HCEC 1CT (cell line): ENCODE measurements at places on chromosomes 13 and 19.

DNA sequence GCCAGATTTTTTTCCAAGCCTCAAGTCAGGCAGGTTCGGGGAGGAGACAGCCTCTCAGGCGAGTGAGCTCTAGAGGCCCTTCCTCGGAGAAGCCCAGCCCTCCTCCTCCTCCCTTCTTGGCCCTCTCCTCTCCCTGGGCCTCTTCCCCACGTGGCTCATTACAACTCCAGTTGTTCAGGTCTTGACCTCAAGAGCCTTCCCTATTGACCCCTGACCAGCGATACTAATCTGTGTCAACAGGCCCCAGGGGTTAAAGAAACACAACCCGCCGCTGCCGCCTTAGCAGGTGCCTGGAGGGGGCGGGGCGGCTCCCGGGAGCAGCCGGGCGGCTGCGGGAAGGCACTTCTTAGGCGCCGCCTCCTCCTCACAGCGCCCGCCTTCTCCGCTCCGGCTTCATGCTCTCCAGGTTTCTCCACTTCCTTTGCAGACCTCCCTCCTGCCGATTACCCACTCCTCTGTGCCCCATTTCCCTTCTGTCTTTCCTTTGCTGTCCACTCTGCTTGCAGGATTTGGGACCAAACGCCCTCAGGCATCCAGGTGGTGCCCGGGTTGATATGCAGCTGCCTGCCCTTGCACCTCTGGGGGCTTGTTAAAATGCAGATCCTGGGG is 51.0 kb downstream of the LYL1 start:
- DNase-seq: peak; percentile 14

DNA sequence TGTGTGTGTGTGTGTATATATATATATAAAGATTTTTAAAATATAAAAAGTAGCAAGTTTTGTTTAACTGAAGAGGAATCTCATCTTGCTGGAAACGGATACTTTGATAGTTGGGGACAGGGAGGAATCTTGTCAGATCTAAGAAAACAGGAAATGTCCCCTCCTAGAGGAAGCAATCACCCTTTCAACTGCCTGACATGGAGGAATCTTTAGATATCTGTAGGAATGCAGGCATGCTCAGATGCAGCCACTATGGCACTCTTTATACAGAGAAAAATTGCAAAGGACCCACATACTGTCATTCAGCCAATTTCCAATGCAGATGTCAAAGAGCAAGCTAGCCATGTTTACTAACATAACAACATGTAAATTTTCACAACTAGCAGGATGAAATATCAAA is 38.8 kb downstream of the ZNF611 start:
- no peak for DNase-seq

GRCh38 chr19:18672606-18673337 is 10.7 kb upstream of the CRTC1 start:
- DNase-seq: no peak

GRCh38 chr19:21709464-21709863 is 57.9 kb downstream of the ZNF100 start:
- no peak for DNase-seq

GRCh38 chr13:38350114-38350617 is 515 bp downstream of the UFM1 start:
- peak; percentile 36 for DNase-seq

DNA sequence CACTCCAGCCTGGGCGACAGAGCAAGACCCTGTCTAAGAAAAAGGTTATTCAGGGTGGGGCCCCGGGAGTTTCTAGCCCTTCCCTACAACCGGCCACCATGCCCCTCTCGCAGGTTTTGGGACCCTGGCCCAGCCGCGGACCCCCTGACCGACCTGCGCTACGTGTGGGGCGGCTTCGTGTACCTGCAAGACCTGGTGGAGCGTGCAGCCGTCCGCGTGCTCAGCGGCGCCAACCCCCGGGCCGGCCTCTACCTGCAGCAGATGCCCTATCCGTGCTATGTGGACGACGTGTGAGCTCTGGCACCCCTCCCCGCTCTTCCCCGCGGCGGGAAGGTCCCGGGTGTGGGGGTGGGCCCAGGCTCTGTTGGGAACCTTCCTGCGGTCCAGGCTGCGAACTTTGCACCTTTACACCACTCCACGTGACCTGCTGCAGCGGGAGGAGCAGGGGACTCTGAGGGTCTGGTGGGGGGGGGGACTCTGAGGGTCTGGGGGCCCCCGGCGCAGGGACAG is 6.3 kb downstream of the ABCA7 start:
- no peak for DNase-seq

- no peak for DNase-seq
Observed at GRCh38 chr19:57110592-57111328, 9.0 kb upstream of the USP29 start.

DNA sequence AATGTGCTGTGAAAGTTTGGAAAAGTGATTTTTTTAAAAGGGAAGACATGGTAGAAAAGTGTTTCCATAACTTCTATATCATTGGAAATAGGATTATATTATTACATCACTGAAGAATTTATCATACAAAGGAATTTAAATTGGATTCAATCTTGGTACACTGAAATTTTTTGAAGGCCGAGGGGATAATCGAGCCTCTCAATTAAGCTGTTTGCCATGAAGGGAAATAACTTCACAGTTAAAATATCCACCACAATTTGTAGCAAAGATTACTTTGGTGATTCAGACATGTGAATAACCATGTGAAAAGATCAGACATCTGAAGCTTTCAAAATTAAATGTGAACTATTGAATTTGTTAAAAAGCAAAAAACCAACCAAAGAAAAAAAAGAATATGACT is 215.3 kb downstream of the KLF5 start:
- DNase-seq: peak; percentile 62

DNA sequence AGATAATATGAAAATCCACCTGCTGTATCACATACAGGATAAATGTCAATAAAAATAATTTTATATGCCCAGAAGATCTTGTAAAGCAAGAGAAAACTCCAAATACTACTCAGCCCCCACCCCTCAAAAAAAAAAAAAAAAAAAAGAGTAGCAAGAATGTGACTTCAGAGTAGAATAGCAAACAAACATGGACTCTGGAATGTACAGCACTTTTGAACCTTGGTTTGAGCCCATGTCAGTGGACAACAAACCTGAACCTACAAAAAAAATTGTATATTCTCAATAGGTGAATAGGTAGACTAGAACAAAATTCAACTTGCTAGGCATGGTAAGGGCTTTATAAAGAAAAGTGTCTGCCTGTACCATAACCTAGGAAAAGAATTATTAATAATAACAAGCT is 428.0 kb downstream of the SLITRK6 start:
- no peak for DNase-seq

DNA sequence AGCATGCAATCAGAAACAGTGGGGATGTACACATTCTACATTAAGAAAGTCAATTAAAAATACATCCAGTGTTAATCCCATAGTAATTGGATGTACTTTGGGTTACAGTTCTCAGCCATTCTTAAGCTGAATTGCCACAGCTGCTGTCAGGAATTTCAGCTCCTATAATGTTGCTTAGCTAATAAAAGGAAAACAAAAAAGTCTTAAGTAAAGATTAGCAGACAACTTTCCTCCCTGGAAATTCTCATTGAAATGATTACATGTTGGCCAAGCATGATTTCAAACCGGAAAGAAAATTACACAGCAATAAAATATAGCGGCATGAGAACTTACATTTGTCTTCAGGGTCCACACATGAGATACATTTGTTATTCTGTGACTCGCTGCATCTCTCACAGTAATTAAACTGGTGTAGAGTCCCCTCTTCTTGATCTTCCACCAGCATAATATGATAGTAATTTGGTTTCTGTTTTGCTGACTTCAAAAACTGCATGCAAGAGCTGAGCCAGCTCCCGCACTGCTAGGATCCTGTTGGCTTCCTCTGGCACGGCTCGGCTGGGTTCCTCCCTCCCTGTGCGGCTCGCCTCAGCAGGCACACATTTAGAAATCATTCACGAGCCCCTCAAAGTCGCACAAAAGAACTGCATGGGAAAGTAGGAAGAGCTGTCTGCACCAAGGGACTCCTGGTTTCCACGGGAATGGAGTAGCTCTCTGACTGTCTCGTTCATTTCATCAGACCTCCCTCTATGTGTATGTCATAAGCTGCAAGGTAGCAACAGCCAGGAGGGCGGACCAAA is at the start of gene HTR2A:
TSS of gene HTR2A (minus strand) at position 713 of the 797 bp plus-strand sequence. CDS start 1,147 bp downstream, outside the sequence.
- peak; percentile 17 for DNase-seq

GRCh38 chr19:13260883-13261653 is 110.9 kb downstream of the IER2 start:
- peak; percentile 96 for DNase-seq

DNA sequence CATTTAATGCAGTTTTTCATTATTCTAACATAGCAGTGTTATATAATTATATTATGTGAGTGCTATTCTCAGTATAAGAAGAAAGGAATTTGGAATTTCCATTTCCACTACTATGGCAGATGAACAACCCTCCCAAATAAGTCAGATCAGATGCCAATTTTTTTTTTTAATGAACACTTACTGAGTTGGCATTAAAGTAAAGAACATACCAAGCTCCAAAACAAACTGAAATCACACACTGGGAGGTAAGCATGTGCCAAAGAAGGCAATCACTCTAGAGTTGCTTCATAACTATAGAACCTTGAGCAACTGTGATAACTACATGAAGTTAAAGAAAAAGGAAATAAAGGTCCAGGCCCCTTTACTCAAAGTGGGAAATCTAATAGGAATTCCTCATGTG is 90.3 kb downstream of the RNF17 start:
- no peak for DNase-seq

- peak; percentile 13 for DNase-seq
Observed at GRCh38 chr19:16417660-16418596, 53.8 kb downstream of the EPS15L1 start.

DNA sequence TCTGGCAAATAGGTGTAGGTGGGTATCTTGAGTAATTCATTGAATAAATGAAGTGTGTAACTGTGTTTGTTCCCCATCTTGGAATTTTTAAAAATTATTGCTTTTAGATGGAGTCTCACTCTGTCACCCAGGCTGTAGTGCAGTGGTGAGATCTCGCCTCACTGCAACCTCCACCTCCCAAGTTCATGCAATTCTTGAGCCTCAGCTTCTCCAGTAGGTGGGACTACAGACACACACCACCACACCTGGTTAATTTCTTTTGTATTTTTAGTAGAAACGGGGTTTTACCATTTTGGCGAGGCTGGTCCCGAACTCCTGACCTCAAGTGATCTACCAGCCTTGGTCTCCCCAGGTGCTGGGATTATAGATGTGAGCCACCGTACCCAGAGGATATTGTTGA is 7.9 kb upstream of the CYP2A6 start:
- no peak for DNase-seq

DNA sequence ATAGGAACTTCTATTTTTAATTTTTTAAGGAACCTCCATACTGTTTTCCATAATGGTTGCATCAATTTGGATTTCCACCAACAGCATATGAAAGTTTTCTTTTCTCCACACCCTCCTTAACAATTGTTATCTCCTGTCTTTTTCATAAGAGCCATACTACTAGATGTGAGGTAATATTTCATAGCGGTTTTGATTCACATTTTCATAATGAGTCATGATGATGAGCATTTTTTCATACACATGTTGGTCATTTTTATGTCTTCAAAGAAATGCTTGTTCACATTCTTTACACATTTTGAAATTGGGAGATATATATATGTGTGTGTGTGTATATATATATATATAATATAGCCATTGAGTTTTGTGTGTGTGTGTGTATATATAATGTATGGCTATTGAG is 420.3 kb upstream of the PCDH9 start:
- DNase-seq: peak; percentile 65

DNA sequence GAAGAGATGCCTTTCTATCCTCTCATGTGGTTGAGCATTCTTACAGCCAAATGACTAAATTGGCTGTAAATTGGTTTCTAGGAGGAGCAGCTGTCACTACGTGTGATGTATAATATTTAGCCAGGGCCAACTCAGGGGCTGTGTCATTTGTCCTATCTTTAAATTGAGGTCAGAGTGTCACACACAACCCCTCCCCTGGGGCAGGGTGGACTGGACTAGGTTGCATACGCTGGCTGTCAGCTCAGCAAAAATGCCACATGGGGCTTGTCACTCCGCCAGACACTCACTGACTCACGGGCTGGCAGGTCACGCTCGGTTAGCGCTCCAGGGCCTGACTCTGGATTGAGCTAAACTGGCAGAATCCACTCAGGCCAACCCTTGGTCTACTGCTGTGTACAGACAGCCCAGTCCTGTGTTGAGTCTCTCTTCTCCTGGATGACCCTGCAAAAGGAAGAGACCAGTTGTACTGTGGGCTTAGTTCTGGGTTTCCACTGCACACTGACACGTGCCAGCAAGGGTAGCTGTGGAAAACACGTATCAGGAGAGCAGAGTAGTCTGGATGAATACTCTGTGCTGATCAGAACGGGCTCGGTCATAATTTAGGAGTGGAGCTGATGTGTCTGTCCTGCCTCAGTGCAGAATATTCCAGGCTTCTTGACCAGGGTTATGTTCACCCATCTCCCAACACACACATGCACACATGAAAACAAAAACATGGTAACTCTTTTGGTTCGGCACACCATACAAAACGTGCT is 29.1 kb downstream of the SHISA2 start:
- DNase-seq: no peak

GRCh38 chr13:104571893-104572229 is 1505.6 kb upstream of the SLC10A2 start:
- no peak for DNase-seq

GRCh38 chr13:41973247-41973741 is 12.4 kb upstream of the VWA8 start:
- DNase-seq: no peak

- peak; percentile 5 for DNase-seq
Observed at GRCh38 chr19:53511933-53512374, 26.0 kb upstream of the ZNF331 start.

GRCh38 chr13:42612021-42612765 is 38.2 kb downstream of the TNFSF11 start:
- DNase-seq: no peak

GRCh38 chr13:90360785-90361184 is 986.7 kb upstream of the MIR17HG start:
- no peak for DNase-seq

GRCh38 chr13:62299988-62300387 is 884.3 kb upstream of the PCDH20 start:
- no peak for DNase-seq

DNA sequence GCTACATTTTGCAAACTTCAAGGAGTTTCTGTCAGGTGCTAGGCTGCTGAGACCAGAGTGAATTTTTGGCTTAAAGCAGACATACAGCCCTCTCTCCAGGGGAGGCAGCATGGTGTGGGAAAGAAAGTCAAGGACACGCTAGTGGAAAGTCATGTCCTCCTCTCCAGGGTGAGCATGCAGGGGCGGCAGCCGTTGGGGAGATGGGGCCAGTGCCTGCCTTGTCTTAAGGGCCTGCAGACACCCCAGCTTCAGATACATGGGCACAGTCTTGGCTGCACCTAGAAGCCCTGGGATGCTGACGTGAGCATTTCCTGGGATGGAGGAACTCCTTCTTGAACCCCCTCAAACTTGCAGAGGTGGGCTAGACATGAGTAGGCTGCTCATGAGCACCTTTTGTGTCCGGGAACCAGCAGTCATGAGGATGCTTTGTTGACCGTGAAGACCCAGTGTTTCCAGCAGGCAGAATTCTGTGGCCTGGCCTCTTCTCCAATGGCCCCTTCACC is 43.3 kb upstream of the PEPD start:
- DNase-seq: no peak

GRCh38 chr19:10010247-10010691 is at the start of gene COL5A3:
COL5A3 (minus strand) TSS chr19:10010504; CDS start chr19:10010385, 119 bp downstream.
- peak; percentile 58 for DNase-seq

GRCh38 chr13:71524613-71525304 is 342.2 kb downstream of the DACH1 start:
- DNase-seq: no peak

GRCh38 chr13:24650161-24650560 is 30.0 kb upstream of the ATP12A start:
- DNase-seq: no peak
